Mammary epithelial cell (primary cell): ENCODE measurements at places on chromosomes 1 and 21. TPM values are rescaled to one million over a fixed set of nuclear protein-coding genes. Genes with fewer than 3 reads are reported as not detected.

Gene LCE2A
- not detected for total RNA-seq

DNA sequence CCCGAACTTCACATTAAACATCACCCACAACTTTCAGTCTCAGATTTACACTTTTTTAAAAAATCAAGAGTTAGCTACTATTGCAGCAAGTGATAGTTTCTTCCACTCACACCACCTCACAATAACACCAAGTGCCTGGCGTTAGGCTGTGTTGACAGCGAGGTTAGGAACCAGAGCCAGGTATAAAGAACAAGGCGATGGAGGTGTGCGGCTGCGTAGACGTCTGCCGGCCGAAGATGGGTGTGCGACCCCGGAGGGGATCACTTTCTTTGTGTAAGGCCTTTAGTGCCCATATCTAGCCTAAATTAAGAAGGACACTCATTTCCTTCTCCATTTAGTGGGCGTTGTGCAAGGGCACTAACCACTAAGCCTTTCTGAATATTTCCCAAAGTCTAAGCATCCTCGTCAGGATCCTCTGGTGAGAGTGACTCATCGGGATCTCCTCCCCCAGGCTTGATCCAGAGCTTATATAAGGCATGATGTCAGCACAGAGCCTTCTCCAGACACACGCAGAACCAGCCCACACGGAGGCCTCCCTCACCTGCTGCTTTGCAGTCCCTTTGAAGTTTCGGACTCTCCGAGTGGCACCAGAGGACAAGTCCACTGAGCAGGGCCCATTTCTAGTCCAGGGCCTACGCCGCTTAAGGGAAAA lies 11.8 kb downstream of the NHLH2 start:
- peak; percentile 93 for DNase-seq

Gene PPIH
- total RNA-seq, result 38.3 and 45.1 TPM in 2 replicates

- peak; percentile 61 for DNase-seq
Measured at GRCh38 chr1:10033359-10033845, 644 bp downstream of the UBE4B start.

Gene CYP4A11
- not detected in 2 replicates for total RNA-seq

Gene VASH2
- total RNA-seq, result 0.68 TPM in 1 of 2 replicates, not detected in the other

Gene MARCKSL1
- total RNA-seq, result 13.0 TPM

- peak; percentile 43 for DNase-seq
Measured at GRCh38 chr1:155218854-155219591, 10.5 kb downstream of the MTX1 start.

Gene TMED5
- 50.5 and 65.6 TPM in 2 replicates for total RNA-seq

DNA sequence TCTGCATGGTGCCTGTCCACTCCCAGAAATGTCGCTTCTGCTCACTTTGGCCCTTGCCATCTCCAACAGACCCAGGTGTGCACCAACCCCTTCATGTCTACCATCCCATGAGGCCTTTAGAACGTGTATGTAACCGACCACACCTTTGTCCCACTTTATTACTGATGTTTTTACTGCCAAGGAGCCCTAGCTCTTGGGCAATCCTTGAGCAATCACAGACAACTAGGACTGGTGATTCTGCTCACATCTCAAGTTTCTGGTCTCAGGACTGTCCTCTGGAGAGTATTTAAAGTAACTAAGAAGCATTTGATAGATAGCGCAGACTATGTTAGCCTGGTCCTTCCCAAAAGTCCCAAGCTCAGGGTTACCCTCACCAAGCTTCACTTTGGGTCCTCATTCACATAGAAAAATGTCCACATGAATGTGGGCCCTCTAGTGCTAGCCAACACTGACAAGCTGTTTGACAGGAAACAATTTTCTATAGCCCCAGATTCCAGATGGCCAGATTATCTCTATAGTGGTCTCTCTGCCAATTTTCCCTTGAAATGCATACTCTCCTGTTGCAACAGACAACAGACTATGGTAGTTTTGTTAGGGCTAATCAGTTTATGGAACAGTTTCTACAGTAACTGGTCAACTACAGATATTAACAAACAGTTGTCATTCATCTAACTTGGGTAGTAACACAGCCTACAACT lies 6.9 kb upstream of the TMEM81 start:
- DNase-seq, result no peak

Gene SLAMF8
- not detected in 2 replicates for total RNA-seq

DNA sequence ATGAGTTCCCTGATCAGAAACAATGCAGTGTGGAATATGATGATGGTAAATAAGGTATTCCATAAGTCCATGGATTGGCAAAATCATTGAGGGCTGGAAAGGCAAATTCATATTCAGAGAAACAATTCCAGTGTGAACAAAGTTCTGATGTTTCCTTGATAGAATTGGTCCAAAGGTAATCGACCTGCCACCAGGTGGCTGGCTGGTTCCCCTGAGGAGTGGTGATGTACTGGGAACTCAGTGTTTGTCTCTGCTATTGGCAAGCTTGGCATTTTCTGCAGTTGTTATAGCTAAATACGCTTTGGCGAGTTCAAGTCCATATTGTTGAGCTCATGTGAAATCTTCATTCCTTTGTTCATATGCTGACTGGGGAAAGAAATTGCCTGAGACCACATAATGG lies 165.5 kb upstream of the PTGFR start:
- no peak for DNase-seq

Gene ANGPTL7
- 2.3 TPM for total RNA-seq

Gene CRNN
- total RNA-seq, result not detected in 2 replicates

DNA sequence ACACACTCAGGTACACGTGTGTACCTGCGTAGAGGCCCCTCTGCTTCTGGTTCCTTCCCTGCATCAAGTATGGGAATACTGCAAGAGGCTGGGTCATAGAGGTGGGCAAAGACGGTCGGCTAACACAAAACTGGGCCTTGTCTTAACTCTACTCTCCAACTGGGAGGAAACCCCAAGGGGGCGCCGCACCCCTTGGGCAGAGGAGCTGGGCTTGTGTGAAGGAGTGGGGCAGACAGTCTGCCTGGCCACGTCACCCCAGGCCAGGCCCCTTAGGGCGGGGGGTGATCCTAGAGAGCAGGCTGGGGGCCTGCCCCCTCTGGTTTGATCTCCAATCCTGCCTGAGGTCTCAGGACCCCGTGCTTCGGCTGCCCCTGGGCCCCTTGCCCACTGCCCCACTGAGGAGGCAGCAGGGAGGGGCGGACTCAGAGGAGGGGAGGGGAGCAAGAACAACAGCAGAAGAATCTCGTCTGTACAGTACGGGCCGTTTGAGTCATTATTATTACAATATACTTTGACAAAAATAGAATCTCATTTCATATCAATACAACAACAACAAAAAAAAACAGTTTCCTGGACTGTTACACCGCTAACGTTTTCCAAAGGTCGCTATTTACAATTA lies 34.7 kb downstream of the MEF2D start:
- no peak for DNase-seq

DNA sequence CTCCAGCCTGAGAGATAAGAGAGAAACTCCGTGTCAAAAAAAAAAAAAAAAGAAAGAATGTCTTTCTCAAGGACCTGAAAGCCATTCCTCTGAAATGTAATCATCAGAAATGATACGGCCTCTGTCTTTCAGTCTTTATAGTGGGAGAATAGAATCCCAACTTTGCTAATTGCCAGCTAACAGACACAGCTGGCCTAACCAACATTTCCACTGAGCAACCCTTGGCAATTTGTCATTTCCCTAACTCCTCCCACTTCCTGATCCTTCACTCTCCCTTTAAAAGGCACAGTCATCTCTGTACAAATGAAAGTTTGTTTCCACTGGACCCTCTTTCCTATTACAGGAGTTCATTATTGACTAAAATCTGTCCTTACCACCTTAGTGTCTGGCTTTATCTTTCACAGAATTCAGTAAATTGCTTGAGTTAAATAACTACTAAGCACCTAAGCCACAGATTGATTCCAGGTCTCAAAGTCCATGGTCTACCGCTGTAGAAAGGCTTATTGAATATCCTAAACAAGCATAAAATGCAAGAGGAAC lies 4.3 kb upstream of the CBR1 start:
- DNase-seq, result peak; percentile 52

DNA sequence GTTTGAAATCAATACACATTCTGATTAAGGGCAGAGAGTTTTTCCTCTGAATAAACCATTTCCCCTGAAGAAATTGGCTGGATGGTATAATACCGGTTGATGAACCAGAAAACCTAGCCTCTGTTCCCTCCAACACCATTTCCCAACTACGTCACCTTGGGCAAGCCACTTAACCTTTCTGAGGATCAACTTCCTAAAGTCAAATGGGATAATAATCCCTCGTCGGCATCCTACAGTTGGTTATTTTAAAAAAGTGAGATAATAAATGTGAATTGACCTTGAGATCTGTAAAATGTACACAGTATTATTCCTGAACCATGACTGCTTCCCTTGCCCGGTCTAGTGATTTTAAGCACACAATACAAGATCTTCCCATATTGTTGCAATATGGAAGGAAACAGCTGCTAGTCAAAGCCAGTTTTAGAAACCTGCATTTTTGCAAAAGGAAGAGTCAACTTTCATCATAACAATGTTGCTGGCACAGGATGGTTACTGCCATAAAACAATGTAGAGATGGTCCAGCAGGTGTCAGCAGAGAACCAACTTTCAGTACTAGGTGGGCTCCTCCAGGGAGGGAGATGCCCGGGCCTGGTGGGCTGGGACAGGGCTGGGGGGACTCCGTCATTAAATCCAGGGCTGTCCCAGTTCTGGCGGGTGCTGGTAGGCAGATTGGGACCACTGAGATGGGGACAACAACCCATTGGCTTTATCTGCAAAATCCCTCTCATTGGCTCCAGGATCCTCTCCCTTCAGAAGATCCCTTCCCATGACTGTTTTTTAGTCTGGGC lies 5.2 kb upstream of the HLX start:
- DNase-seq, result no peak

- no peak for DNase-seq
Measured at GRCh38 chr1:37362594-37363385, 111.6 kb upstream of the ZC3H12A start.
